CD4-positive, alpha-beta T cell (primary cell): ENCODE measurements at places on chromosomes 4 and X. TPM values are rescaled to one million over a fixed set of nuclear protein-coding genes. Genes with fewer than 3 reads are reported as not detected.

DNA sequence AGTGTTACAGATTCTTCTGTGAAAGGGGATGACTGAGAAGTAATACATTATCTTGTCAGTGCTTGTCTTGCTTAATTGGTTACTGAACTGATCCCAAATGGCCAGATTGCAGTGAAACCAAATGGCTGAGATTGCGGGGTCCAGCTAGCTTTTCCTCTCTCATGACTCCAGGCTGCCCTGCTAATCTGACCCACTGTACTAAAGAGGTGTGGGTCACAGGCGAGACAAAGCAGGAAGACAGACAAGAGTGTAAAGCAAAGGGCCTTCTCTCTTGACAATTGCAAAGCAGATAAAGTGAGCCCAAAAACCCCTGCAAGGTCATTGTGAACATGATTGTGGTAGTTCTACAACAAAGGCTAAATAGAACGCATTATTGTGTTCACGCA, 2.1 kb downstream of the TMEM150C start:
- no peak overlapping the region for H3K4me3 ChIP-seq
- no peaks in the 10 kb centered on the region for H3K36me3 ChIP-seq
- no peak overlapping the region for H3K27ac ChIP-seq
- DNase-seq = no peak
- peaks cover 7% of the 10 kb centered on the region for H3K4me1 ChIP-seq
- peaks cover 48% of the 10 kb centered on the region for H3K27me3 ChIP-seq

GRCh38 chr4:138636781-138637180, 378.8 kb upstream of the NOCT start:
- DNase-seq = no peak
- H3K27ac ChIP-seq = no peak overlapping the region
- H3K27me3 ChIP-seq = no peaks in the 10 kb centered on the region

CXXC4 gene
- not detected for total RNA-seq

SNCA gene
- total RNA-seq = not detected

TREX2 gene
- 1.4 TPM for total RNA-seq

DNA sequence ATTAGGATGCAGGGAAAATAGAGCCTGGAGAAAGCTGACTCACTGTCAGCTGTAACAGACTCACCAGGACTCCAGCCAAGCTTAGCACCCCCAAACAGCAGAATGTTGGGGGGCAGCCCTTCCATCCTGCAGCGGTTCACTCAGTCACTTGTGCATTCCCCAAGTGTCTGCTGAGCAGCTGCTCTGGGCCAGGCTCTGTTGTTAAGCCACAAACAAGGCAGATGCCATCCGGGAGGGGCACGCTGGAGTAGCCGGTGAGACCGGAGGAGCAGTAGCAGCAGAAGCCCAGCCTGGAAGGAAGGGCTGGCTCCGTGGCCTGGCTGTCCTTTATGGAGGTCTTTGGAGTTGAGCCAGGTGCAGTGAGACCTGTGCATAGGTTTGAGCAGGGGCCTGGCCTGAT, 22.0 kb downstream of the CCNQ start:
- DNase-seq = no peak
- no peak overlapping the region for H3K4me3 ChIP-seq
- H3K27ac ChIP-seq = no peak overlapping the region
- no peaks in the 10 kb centered on the region for H3K27me3 ChIP-seq
- no peaks in the 10 kb centered on the region for H3K36me3 ChIP-seq

PDZD4 gene
- 24.8 TPM for total RNA-seq

RBMXL3 gene
- total RNA-seq = not detected

DNA sequence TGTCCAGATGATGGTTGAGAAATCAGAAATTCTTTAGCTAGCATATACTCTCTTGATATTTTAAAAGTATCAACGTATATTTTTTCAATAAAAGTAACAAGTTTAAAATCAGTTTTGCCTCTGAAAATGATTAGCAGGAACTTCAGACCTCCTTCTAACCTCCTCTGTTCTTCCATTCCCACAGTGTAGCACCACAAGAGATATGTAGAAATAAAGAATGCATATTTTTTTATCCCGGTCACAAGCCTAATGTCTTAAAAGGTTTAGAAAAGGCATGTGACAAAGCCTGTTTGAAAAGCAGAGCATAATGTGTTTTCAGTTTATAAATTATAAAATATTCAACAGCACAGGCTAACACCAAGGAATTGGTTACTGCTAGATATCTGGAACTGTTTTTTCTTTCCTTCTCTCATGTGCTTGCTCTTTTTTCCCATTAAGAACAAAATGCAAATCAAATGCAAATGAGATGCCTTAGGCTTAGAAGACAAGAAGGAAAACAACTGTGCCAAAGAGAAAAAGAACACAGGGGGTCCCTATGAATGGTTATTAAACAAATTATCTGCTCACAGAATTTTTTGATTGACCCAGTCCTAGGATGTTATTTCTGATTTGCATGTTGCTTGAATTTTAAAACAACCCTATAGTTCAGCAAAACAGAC, 351.7 kb upstream of the FAM241A start:
- DNase-seq = no peak
- H3K27me3 ChIP-seq = no peaks in the 10 kb centered on the region
- H3K36me3 ChIP-seq = no peaks in the 10 kb centered on the region
- H3K4me3 ChIP-seq = no peak overlapping the region
- no peak overlapping the region for H3K27ac ChIP-seq
- no peaks in the 10 kb centered on the region for H3K4me1 ChIP-seq

ETFDH gene
- 13.1 TPM for total RNA-seq

SPANXA1 gene
- not detected for total RNA-seq

DNA sequence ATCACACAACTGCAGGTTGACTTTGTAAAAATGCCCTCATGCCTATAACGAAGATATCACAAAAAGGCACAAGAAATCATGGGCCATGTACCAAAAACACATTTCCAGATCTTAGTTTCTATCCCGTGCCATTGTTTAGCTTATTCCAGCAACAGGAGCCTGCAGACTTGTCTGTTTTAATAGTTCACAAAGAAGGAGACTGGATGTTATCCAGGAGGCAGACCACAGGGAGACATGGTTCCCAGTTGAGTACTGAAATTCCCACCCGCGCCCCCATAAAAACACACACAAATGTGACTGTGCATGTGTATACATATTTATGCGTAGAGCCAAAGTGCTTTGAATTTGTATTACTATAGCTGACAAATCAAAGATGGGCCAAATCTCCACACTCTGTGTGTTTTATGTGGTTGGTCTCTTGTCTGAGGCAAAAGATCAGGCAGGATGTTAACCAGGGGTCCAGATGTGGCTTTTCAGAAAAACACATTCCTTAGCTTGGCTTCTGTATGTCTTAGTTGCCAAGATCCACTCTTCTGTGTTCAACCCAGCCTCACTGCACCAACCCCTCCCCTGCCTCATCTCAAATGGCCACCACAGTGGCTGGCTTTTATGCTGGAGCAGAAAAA, 469.2 kb upstream of the DIPK2B start:
- no peak for DNase-seq
- H3K36me3 ChIP-seq = no peaks in the 10 kb centered on the region
- H3K27ac ChIP-seq = no peak overlapping the region
- H3K4me1 ChIP-seq = no peaks in the 10 kb centered on the region
- no peak overlapping the region for H3K4me3 ChIP-seq

DNA sequence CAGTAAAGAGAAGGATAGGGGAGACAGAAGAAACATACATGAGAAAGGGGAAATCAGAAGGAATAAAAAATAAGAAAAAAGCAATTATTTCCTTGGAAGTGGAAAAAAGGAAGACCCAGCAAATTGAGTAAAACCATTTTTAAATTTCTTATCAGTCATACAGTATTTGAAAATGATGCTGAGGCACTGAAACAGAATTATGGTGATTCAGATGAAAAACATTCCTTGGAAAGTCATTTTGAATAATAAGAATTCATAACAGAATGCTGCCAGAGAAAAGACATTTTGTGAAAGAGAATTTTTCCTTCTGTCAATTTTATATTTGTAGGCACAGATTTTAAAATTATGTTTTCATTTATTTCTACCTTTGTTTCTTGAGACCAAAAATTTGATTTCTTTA, 895.5 kb upstream of the EPHA5 start:
- DNase-seq = no peak
- H3K36me3 ChIP-seq = no peaks in the 10 kb centered on the region
- no peaks in the 10 kb centered on the region for H3K4me1 ChIP-seq

TEX13D gene
- not detected for total RNA-seq

FAM184B gene
- not detected for total RNA-seq

ATOH1 gene
- total RNA-seq = not detected

DUSP9 gene
- not detected for total RNA-seq

ZBED1 gene
- total RNA-seq = 15.8 TPM

DNA sequence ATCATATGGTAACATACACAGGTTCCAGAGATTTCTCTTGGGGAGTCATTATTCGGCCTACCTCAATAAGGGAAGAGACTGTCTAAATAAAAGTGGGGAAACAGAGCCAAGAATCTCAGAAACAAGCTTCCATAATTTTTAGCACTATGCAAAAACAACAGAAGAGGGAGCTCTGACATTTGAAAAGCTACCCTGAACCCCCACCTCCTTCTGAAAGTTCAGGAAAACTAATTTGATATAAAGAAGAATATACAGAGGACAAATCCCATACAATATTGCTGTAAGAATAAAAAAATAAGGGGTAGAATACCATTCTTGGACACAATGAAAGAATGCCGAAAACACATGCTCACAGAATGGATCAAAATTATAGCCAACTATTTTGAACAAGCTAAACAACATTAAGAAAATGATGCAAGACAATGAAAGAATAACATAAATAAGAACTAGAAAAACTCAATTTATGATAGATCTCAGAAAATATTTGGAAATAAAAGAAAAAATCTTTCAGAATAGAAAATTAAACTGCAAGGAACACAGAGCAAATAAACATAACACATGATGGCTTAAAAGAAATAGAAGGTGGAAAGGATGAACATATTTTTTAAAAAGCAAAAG, 14.4 kb upstream of the ZNF41 start:
- H3K36me3 ChIP-seq = no peaks in the 10 kb centered on the region
- no peak overlapping the region for H3K27ac ChIP-seq
- DNase-seq = peak; percentile 21
- no peaks in the 10 kb centered on the region for H3K4me1 ChIP-seq

- no peaks in the 10 kb centered on the region for H3K27me3 ChIP-seq
- peaks cover 7% of the 10 kb centered on the region for H3K4me1 ChIP-seq
- DNase-seq = no peak
- no peak overlapping the region for H3K4me3 ChIP-seq
- no peak overlapping the region for H3K27ac ChIP-seq
Measured at GRCh38 chrX:135516376-135516775, 4.1 kb upstream of the INTS6L start.

- no peak for DNase-seq
- no peaks in the 10 kb centered on the region for H3K27me3 ChIP-seq
- no peaks in the 10 kb centered on the region for H3K36me3 ChIP-seq
- no peaks in the 10 kb centered on the region for H3K4me1 ChIP-seq
- H3K27ac ChIP-seq = no peak overlapping the region
Measured at GRCh38 chr4:55742655-55743202, 76.9 kb upstream of the EXOC1L start.

GCNA gene
- 1.7 TPM for total RNA-seq

TCP11X2 gene
- total RNA-seq = not detected

DNA sequence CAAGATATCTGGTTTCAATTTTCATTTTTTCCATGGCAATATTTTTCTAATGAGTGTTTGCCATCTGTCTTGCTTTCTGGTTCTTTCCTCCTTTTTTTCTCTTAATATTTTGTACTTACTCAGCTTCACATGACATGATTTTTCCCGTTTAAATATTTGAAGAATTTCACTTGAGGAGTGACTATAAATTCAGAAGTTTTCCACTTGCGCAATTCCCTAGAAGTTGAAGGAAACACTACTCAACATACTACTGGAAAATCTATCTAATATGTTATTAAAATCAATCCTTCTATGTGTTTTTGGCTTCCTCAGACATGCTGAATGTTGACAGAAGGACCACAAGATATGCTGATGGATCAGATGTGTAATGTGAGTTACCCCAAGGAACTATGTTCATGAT, 36.8 kb upstream of the BANK1 start:
- H3K36me3 ChIP-seq = no peaks in the 10 kb centered on the region
- no peak for DNase-seq
- no peak overlapping the region for H3K4me3 ChIP-seq

MAGEA9 gene
- not detected for total RNA-seq

SHISA3 gene
- not detected for total RNA-seq

- no peaks in the 10 kb centered on the region for H3K27me3 ChIP-seq
- peaks cover 72% of the 10 kb centered on the region for H3K4me1 ChIP-seq
- no peaks in the 10 kb centered on the region for H3K36me3 ChIP-seq
- H3K4me3 ChIP-seq = peak overlapping the region; percentile 22
- peak overlapping the region; percentile 94 for H3K27ac ChIP-seq
Measured at GRCh38 chrX:13088156-13088487, 43.7 kb upstream of the FAM9C start.

GRCh38 chrX:108582151-108582550, 142.5 kb downstream of the COL4A5 start:
- no peaks in the 10 kb centered on the region for H3K4me1 ChIP-seq
- H3K27ac ChIP-seq = no peak overlapping the region
- H3K4me3 ChIP-seq = no peak overlapping the region
- no peak for DNase-seq
- H3K27me3 ChIP-seq = no peaks in the 10 kb centered on the region
- H3K36me3 ChIP-seq = no peaks in the 10 kb centered on the region

- no peak overlapping the region for H3K4me3 ChIP-seq
- H3K36me3 ChIP-seq = peaks cover 21% of the 10 kb centered on the region
- H3K27me3 ChIP-seq = no peaks in the 10 kb centered on the region
- H3K27ac ChIP-seq = no peak overlapping the region
- no peak for DNase-seq
- peaks cover 3% of the 10 kb centered on the region for H3K4me1 ChIP-seq
Measured at GRCh38 chrX:19556202-19556601, 40.9 kb upstream of the MAP3K15 start.

- H3K4me1 ChIP-seq = no peaks in the 10 kb centered on the region
- no peak overlapping the region for H3K27ac ChIP-seq
- no peak overlapping the region for H3K4me3 ChIP-seq
- no peaks in the 10 kb centered on the region for H3K36me3 ChIP-seq
- peaks cover 6% of the 10 kb centered on the region for H3K27me3 ChIP-seq
Measured at GRCh38 chr4:109294468-109295020, 7.9 kb downstream of the COL25A1 start.

DNA sequence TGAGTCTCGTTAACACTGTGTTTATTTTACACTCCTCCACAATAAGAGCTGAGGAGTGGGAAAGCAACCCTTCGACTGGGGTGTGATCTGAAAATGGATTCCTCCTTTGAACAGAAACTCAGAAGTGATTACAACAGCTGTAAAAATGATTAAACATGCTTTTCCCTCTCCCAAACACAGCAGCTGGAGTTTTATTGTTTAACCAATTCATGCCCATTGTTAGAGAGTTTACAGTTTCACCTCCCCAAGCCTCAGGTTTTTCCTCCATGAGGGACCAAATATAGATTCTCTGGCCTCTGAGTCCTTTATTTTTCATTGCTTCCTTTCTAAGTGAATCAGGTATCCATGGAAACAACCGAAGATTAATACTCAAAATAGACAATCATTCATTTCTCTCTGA, 263.0 kb upstream of the TAPT1 start:
- no peaks in the 10 kb centered on the region for H3K36me3 ChIP-seq
- H3K27me3 ChIP-seq = no peaks in the 10 kb centered on the region

VGLL1 gene
- not detected for total RNA-seq

NEUROG2 gene
- not detected for total RNA-seq

- H3K36me3 ChIP-seq = no peaks in the 10 kb centered on the region
- peak overlapping the region; percentile 59 for H3K4me3 ChIP-seq
- no peak overlapping the region for H3K27ac ChIP-seq
- H3K27me3 ChIP-seq = peaks cover 36% of the 10 kb centered on the region
Measured at GRCh38 chr4:76896614-76897535, 1.1 kb downstream of the SOWAHB start.

GRCh38 chrX:20663336-20663735, 396.6 kb upstream of the RPS6KA3 start:
- no peak overlapping the region for H3K4me3 ChIP-seq
- H3K4me1 ChIP-seq = no peaks in the 10 kb centered on the region
- no peak for DNase-seq

- H3K36me3 ChIP-seq = peaks cover 9% of the 10 kb centered on the region
- H3K27ac ChIP-seq = peak overlapping the region; percentile 25
- no peaks in the 10 kb centered on the region for H3K27me3 ChIP-seq
- DNase-seq = no peak
- H3K4me3 ChIP-seq = no peak overlapping the region
Measured at GRCh38 chr4:108116423-108117168, 52.1 kb downstream of the LEF1 start.
